ENCODE measurements at places on chromosomes 4 and X. TPM values are rescaled to one million over a fixed set of nuclear protein-coding genes. Genes with fewer than 3 reads are reported as not detected.

RTL9 gene
- total RNA-seq: 0.23 TPM

NKX6-1 gene
- 2.1 TPM for total RNA-seq

STAP1 gene
- total RNA-seq: not detected

SPON2 gene
- 13.4 TPM for total RNA-seq

HPGDS gene
- total RNA-seq: not detected

PNMA5 gene
- not detected for total RNA-seq

FGB gene
- not detected for total RNA-seq

CDS1 gene
- total RNA-seq: 0.68 TPM

GNRHR gene
- total RNA-seq: not detected

REPS2 gene
- total RNA-seq: 0.56 TPM

NXF2 gene
- total RNA-seq: 2.0 TPM

DRD5 gene
- total RNA-seq: not detected

GPR173 gene
- not detected for total RNA-seq

SHISA3 gene
- 0.05 TPM for total RNA-seq

ETDB gene
- total RNA-seq: not detected

FAM47A gene
- not detected for total RNA-seq

GAB1 gene
- total RNA-seq: 2.7 TPM

CHRDL1 gene
- total RNA-seq: 17.6 TPM

FAM184B gene
- 0.27 TPM for total RNA-seq

MMRN1 gene
- total RNA-seq: not detected

FATE1 gene
- total RNA-seq: not detected

SASH3 gene
- total RNA-seq: not detected

BRS3 gene
- not detected for total RNA-seq

APELA gene
- not detected for total RNA-seq

NDST4 gene
- total RNA-seq: not detected

MAP3K15 gene
- total RNA-seq: 0.32 TPM

AREG gene
- total RNA-seq: 17.4 TPM

ZBED1 gene
- total RNA-seq: 16.9 TPM

ZNF630 gene
- total RNA-seq: 0.38 TPM

VEGFC gene
- 15.4 TPM for total RNA-seq

KLF8 gene
- not detected for total RNA-seq

PDZD11 gene
- total RNA-seq: 42.7 TPM

PRSS12 gene
- 23.1 TPM for total RNA-seq

ANOS1 gene
- total RNA-seq: 0.08 TPM

NXF3 gene
- not detected for total RNA-seq

PRAF2 gene
- total RNA-seq: 17.2 TPM

CFI gene
- total RNA-seq: 11.4 TPM

UGT2B10 gene
- total RNA-seq: not detected

STK32B gene
- 28.3 TPM for total RNA-seq

TRIML2 gene
- 2.1 TPM for total RNA-seq

DMRTC1 gene
- not detected for total RNA-seq

ABCD1 gene
- 17.8 TPM for total RNA-seq

SPANXD gene
- 7.1 TPM for total RNA-seq

ELK1 gene
- 44.0 TPM for total RNA-seq

LRP2BP gene
- total RNA-seq: 0.24 TPM

MTMR8 gene
- 0.26 TPM for total RNA-seq

ANK2 gene
- total RNA-seq: 13.2 TPM

HS3ST1 gene
- 8.9 TPM for total RNA-seq

MXRA5 gene
- total RNA-seq: not detected

ETDA gene
- not detected for total RNA-seq

L1CAM gene
- total RNA-seq: 45.7 TPM

HPRT1 gene
- total RNA-seq: 9.9 TPM

TDO2 gene
- total RNA-seq: 0.41 TPM

PFKFB1 gene
- total RNA-seq: 0.19 TPM

NDP gene
- total RNA-seq: not detected

ADAM29 gene
- not detected for total RNA-seq

TACR3 gene
- total RNA-seq: 0.15 TPM

UGT2B15 gene
- total RNA-seq: not detected

RHOH gene
- not detected for total RNA-seq

TLR10 gene
- 0.05 TPM for total RNA-seq
